Activated CD4-positive, alpha-beta T cell treated with anti-CD3 and anti-CD28 coated beads, Interleukin-2, amount 50 U/mL, for 24 hours (primary cell): ENCODE measurements at places on chromosomes 2 and 18.

DNA sequence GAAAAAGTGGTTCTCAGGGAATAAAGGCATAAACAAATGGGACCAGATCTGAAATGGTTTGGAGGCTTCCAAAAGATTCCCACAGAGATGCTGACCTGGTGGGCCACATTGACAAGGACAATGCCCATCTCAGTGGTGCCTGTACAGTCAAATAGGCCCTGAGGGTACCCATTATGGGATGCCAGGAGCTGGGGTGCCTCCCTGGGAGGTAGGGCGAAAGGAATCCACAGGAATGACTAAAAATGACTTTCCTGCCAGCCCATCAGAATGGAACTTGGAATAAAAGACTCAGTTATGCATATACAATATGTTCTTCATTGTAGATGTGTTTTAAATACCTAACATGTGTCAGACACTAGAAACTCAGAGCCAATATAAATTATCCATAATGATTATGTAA is 248.5 kb downstream of the RNF144A start:
- DNase-seq, result no peak

- DNase-seq, result no peak
Measured at GRCh38 chr2:167122389-167122788, 234.1 kb downstream of the XIRP2 start.

DNA sequence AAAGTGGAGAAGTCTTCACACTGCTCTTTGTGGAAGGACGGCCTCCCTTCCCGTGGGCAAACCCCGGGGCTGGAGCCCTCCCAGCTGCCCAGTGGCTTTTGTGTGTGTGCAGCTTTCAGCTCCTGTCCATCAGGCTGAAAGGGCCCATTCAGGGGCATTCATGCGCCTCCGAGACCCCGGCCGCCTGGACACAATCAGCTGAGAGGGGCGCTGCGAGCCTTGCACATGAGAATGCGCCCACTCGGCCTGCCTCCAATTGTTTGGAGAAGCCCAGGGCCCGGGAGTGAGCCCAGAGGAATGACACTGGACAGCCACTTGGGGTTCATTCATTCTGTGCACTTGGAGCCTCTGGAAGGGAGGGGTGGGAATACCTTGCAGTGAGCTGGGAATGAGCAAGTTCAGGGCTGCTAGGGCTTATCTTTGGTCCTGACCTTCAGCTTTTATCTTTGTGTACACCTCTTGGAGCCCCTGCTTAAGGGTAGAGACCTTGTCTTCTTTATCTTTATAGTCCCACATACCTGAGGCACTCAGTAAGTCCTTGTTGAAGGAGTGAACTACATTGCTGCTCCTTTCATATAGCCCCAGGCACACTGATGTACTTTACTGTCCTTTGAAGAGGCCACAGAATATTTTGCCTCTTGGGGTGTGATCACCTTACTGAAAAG is 56.5 kb downstream of the TCF7L1 start:
- no peak for DNase-seq

DNA sequence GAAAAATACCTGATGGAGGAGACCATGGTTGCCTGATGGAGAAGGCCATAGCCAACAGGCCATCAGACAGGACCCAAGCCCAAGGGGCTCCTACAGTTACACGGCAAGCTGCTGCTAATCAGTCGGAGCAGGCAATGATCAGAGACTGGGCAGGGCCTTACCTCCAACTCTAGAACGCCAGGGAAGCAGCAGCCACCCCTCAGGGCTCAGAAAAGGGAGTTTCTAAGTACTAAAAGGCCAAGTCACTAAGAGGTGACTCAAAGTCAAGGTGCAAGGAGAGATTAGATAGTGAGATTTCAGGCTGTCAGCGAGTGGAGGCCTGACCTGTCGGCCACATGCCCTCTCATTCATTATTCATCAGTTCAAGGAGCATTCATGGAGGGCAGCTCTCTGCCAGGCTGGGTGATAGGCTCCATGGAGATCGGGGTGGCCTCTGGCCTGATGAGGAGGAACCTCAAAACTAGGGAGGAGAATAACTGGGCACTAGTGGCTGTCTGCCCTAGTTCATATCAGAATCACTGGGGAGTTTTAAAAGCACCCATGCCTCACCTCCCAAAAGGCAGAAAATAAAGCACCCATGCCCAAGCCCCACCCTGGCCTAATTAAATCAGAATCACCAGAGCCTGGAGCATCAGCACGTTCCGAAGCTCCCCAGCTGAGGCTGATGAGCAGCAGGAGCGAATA is 3.6 kb downstream of the VIL1 start:
- DNase-seq, result no peak

- no peak for DNase-seq
Measured at GRCh38 chr2:234678711-234679110, 181.8 kb upstream of the ARL4C start.

- DNase-seq, result no peak
Measured at GRCh38 chr18:50862401-50862800, 16.5 kb upstream of the ME2 start.

- no peak for DNase-seq
Measured at GRCh38 chr2:121505005-121505404, 25.7 kb upstream of the RNU4ATAC start.

GRCh38 chr2:205245652-205246051 is 436.6 kb upstream of the NRP2 start:
- no peak for DNase-seq

GRCh38 chr2:145760781-145761649 is 1241.1 kb upstream of the ZEB2 start:
- no peak for DNase-seq

GRCh38 chr2:167057446-167057845 is 169.2 kb downstream of the XIRP2 start:
- DNase-seq, result no peak

DNA sequence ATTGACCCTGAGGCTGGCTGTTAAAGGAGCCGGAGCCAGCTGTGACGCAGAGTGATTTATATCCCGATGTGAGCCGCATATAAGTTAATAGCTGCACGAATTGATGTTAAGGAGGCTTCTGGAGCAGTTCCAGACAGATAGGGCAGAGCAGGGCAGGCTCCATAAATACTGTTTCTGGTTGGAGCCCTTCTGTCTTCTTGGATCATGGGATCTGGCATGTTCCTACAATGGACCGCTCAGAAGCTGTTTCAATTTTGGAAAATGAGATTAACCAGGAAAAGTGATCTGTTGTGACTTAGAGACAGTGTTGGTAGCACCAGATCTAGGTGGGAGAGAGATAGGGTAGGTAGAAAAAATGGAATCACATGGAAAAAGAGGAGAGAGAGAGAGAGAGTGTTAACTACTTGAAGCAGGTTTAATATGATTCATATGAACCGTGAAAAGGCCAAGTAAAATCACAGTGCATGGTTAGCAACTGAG is 4.8 kb upstream of the IGFBP5 start:
- no peak for DNase-seq

- DNase-seq, result no peak
Measured at GRCh38 chr2:110816404-110817365, 84.3 kb downstream of the ACOXL start.

DNA sequence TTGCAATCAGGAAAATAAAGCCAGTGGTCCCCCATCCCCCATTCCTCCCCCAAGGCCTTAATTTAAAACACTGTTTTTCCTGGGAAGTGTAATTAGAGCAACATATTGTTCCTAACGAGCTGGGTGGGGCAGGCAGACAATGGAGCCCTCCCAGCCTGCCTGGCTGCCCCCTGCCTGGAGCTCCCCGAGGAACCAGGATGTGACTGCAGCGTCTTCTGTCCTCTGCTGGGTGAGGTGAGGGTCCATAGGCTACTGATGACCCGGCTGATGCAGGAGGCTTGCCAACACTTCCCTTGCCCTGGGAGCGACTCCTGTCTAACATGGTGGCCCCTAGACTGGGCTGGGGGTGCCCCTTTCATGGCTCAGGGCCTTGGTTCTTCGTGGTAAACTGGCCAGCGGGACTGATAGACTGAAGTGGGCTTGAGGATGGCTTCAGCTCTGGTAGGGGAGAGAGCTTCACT is 152.4 kb downstream of the DYSF start:
- DNase-seq, result no peak

GRCh38 chr2:109304242-109304641 is 175.2 kb downstream of the SH3RF3 start:
- DNase-seq, result no peak

DNA sequence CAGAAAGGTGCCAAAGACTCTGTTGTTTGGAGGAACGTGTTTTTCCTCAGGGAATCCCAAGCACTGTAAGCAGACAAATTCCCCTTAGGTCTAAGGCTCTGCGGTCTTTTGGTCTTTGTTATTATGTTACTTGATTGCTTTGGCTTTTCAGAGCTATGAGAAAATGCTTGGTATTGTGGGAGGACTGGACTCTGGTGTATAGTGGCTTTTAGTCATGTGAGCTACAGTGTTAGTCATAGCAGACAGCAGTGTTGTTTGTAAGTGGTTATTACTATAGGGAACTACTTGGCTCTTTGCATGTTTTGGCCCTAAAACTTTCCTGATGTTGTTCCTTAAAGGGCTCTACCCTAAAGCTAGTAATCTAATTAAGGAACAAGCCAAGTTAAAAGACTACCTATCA is 956.2 kb upstream of the LRATD1 start:
- no peak for DNase-seq

- DNase-seq, result no peak
Measured at GRCh38 chr2:196604196-196604595, 35.3 kb upstream of the CCDC150 start.

DNA sequence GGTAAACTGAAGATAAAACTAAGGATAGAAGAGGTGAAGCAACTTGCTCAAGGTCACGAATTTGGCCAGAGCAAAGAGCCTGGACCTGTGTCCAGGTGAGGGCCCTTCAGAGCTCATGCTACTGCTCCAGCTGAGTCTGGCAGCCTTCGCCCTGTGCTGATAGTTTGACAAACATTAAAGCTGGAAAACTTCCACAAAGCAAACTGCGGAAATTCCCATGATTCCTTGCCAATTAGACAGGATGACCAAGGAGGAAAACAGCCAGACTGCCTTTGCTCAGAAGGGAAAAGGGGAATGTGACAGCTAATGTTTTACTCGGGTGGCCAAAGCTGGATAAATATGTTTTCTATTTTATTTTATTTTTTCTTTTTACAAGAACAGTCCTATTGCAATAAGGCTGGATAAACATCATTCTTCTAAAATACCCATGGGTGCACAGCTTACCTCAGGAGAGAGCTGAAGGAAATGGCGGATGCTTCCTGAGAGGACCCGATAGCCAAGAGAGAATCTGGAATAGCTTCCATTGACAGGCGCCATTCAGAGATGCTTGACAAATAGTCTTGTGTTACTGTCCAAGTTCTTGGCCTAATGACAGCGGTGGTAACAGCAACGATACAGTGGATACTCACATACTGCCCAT is 5.3 kb upstream of the CTAGE1 start:
- DNase-seq, result no peak

DNA sequence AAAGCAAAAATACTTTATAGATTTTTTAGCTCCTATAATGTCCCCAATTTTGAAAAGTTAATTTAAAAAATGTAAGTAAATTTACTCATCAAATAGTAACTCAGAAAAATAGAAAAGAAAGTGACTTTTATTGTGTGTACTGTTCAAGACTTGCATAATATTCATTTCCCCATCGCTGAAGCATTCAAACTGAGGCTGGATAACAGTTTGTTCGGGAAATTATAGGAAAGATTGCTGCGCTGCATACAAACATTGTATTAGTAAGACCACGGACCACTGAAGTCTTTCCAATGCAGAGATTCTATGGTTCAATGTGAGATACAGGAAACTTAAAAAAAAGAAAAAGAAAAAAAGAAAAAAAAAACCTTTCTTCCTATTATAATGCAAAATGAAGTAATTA is 10.4 kb downstream of the STK17B start:
- no peak for DNase-seq

- DNase-seq, result no peak
Measured at GRCh38 chr2:42029171-42029570, 18.6 kb upstream of the PKDCC start.

DNA sequence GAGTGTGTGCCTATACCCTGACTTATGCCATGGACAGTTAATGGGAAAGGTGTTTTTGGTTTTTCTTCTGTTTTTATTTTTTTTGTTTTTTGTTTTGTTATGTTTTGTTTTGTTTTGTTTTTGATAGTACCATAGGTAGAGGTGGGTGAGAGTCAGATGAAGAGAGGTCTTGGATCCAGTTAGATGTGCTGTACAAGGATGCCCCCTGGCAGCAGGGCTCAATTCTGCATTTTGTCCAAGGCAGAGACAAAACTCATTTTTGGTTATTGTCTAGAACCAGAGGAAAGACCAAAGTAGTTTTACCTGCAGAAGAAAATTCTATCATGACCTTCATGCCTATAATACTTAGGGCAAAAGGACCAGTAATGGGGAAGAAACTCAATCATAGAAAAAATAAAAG is 48.5 kb downstream of the SLC5A7 start:
- no peak for DNase-seq

- no peak for DNase-seq
Measured at GRCh38 chr18:25067275-25068025, 284.5 kb downstream of the ZNF521 start.

DNA sequence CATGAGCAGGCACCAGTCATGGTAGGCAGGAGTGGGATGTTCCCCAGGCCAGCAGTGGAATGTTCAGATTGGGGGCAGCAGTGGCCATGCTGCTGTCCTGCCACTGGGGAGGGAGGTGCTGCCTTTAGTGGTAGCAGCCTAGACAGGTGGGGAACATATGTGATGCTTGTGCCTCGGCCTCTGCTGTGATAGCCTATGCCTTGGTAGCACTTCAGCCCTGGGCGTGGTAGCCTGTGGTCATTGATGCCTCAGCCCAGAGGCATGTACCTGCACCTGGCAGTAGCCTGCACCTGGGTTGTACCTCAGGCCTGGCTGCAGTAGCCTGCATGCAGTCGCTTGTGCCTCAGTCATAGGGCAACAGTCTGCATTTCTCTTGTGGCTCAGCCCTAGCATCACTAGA is 7.1 kb downstream of the RFTN2 start:
- no peak for DNase-seq

DNA sequence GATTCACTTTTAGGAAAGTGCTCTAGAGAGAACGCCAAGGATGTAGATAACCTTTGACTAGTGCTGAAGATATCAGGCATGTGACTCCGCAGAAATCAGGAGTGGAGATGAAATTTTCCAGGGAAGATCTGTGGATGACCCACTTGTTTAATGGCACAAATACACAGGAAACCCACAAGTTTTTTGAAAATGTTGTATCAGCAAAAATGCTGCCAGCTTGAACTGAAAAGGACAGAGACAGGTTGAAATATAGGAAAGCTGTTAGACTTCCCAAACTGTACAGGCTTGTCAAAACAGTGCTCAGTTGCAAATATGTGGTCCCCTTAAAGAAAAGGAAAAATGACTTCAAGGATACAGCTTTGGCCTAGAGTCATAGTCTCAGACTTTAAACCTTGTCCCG is 96.5 kb downstream of the PKP4 start:
- DNase-seq, result no peak

- DNase-seq, result no peak
Measured at GRCh38 chr2:28729698-28730097, 21.9 kb upstream of the PPP1CB start.

- DNase-seq, result no peak
Measured at GRCh38 chr2:46188041-46188716, 109.0 kb upstream of the EPAS1 start.

GRCh38 chr18:12278215-12278671 is 24.1 kb downstream of the CIDEA start:
- no peak for DNase-seq
